AG20443 (cell line): ENCODE measurements at places on chromosomes 12 and 14.

DNA sequence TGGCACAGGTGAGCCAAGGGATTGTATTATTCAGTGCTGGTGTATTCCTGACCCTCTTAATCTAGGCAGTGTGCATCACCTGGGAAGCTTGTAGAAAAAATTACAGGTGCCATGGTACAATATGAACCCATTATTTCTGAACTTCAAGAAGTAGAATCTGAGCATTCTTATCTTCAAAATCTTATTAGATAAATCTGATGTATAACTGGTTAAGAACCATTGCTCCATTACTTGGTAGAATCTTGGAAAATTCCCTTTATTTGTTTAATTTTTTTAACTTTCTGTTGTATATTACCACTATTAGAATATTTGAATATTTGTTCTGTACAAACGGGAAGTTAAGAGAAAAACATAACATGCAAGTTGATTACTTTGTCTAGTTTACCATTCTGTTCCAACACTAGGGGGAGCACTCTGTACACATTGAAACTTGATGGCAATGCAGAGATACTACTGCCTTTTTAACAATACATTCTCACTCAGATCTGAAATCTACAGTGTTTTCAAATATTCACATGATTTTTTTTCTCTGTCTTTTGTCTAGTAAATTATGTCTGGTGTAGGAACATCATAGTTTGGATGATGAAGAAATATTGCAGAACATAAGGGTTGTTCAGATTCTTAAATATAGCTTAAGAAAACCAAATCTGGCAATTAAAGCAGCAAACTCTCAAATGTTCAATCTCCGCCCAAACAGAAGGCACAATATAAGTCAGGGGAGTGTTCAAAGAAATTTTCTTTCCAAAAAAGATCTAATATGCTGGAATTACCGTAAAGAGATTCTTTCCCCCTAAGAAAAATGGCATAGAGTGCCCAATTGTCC lies 196.6 kb downstream of the PCNX1 start:
- DNase-seq, result peak; percentile 67

- no peak for DNase-seq
Observed at GRCh38 chr14:100504372-100505078, 82.7 kb downstream of the BEGAIN start.

DNA sequence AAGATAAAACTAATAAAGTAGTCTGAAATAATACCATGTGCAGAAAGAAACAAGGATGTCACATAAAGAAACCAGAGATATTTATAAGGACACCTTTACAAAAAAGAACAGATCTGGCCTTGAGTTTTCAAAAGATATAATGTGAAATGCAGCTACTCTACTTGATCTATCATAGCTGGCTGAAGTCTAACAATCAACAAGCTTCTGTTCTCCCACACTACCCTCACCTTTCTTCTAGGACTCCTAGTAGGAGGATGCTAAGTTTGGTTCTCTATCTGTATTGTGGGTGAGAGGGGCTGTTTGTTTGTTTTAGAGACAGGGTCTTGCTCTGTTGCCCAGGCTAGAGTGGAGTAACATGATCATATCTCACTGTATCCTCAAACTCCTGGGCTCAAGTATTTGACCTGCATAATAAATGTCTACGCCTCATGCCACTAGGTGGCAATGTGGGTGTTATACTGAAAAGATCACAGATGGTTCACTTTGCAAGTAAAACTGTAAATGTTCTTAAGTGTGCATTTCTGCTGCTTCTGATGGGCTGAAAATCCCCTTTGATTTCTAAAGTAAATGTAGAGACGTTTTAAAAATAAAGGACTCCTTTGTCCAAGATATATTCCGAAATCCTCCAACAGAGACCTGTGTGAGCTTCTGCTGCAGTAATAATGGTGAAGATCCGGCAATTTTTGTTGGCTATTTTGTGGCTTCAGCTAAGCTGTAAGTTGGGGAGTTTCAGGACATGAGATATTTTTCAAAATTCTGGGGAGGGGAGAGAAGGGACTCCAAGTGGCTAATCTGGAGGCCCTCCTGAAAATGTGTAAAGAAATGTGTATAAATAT lies 269.3 kb downstream of the DAD1 start:
- peak; percentile 43 for DNase-seq

DNA sequence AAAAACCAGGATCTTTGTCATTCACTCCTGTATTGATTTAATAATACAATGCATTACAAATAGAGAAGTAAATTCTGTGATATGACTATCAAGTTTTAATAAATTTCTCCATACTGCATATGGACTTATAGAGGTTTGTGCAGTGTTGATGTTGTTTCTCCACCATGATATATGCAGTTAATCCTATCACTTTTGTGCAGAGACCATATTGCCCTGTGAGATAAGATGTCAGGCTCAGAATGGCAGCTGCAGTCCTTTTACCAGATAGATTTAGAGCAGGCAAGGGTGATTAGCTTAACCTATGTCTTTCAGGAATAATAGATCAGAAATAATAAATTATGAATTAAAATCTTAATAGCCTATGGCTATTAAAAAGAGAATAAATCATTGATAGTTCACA lies 38.6 kb upstream of the KCNJ8 start:
- DNase-seq, result no peak

- peak; percentile 55 for DNase-seq
Observed at GRCh38 chr12:124454735-124455134, 112.7 kb downstream of the NCOR2 start.

GRCh38 chr12:111488271-111488670 lies 82.5 kb downstream of the SH2B3 start:
- no peak for DNase-seq

DNA sequence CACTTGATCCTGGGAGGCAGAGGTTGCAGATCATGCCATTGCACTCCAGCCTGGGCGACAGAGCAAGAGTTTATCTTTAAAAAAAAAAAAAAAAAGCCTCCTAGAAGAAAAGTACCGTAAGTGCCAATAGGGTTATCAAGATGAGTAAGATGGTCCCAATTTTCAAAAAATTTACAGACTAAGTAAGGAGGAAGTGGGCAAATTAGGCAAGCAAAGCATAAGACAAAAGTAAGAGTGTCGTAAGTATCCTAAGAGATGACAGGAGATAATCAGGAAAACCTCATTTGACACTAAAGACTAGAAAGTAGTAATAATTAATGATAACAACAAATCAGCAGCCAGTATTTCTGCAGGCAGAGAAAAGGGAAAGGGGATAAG lies 12.2 kb downstream of the PYM1 start:
- DNase-seq, result no peak

DNA sequence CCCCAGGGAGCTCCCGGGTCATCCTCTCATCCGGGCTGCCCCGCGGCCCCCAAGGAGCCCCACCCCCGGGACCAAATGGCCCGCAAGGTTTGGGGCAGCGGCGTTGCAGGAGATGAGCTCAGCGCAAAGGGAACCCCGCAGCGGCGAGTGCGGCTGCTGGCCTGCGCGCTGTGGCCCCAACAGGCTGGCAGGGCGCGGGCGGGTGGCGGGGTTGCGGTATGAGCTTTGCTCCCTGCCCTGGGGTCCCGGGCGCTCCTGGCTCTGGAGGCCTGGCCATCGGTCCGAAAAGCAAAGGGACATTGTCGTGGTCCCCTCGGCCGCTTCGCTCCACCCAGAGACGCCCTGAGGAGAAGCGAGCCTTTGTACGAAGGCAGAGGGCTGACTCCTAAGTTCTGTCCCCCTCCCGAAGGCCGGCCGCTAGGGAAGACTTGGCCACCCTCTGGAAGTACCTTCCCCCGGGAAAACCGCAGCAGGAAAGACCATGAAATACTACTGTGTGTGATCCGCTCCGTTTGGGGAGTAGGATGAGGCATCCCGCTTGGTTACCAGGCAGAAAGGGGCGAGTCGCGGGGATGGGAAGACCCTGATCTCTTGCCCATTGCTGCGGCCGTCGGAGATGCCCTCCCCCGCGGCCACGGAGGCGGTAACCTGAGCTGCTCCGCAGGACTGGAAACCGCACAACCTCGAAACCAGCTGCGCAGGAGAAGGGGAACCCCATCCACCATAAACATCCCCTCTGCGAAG lies 620 bp upstream of the NID2 start:
- DNase-seq, result peak; percentile 34

DNA sequence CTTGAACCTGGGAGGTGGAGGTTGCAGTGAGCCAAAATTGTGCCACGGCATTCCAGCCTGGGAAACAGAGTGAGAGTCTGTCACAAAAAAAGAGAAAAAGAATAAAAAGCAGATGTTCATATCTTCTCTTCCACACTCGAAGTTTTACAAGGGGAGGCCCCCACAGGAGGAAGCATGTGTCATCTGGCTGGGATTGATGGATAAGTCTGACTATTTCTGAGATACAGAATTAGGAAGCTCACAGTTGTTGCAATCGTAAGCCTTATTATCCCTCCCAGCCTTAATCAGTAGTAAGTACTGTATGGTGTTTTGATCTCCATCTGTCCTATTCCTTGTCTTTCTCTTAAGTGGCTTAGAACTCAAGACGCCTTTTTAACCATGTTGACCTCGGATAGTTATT lies 31.9 kb upstream of the RASSF8 start:
- DNase-seq, result no peak

DNA sequence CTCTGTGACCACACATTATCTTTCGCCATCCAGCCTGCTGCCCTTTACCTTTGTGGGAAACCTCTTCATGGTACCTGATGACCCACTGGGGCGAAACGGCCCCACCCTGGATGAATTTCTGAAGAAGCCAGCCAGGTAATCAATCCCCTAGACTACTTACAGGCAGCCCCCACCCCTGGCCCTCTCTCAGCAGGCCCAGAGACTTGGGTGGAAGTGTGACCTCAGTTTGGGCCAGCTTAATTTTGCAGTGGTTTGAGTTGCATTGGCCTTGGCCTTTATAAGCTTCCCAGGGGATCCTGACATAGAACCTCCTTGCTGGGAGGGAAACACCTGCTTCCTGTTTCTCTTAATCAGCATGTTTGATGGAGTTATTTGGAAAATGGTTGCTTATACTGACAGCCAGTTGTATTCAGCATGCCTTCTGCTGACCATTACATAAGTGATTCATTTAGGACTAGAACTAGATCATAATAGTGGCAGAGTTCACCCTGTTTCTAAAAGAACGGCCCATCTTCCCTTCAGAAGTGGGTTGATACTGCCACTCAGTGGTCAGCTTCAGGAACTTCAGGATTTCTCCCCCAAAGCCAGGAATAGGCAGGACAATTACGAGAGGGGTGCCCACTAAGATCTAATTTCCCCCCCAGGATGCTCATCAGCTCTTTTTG lies 6.1 kb downstream of the SDR39U1 start:
- DNase-seq, result peak; percentile 82
